ENCODE measurements at places on chromosomes 5 and 9.

GRCh38 chr9:76107482-76107881 is 217.0 kb downstream of the PCSK5 start:
- DNase-seq, result peak; percentile 30

DNA sequence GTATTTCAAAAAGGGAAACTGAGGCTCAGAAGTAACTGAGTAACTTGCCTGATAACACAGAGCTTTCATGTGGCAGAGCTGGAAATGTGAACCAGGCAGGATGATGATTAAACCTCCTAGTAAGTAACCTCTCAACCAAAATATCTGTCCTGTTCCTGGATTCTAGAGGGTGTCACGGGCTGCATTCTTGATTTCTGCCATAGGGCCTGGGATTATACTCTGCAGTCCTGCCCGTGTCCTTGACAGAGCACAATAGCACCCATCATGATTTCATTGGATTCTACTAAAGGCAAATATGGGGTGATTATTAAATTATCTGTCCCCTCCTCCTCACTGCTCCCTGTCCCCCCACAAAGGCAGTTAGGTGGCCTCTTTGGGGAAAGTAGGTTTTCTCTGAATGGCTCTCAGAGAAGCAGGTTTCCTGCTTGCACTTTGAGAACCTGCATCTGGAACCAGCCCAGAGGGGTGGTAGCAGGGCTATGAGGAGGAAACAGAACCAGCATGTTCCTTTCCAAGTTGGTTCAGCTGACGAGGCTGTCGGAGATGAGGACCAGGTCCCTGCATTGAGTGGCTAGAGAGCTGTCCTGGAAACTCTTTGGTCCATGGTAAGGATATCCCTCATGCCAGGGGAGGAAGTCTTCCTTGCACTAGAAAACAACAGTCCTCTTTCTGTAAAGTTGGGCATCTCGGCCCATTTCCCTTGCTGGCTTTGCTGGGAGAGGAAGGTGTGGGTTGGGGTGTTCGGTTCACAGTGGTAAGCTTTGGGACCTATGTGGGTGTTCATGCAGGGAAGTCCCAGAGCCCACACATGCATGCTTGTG is 36.6 kb downstream of the PPARGC1B start:
- no peak for DNase-seq

DNA sequence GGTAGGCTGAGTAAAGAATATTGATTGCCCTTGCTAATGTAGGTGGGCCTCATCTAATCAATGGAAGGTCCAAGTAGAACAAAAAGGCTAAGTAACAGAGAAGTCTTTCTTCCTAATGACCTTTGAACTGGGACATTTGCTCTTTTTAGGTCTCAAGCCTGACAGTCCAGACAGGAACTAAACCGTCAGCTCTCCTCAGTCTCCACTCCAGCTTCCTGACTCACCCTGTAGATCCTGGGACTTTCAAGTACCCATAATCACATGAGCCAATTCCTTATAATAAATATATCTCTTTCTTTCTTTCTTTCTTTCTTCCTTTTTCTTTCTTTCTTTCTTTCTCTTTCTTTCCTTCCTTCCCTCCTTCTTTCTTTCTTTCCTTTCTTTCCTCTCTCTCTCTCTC is 479.5 kb upstream of the PAPPA start:
- no peak for DNase-seq

DNA sequence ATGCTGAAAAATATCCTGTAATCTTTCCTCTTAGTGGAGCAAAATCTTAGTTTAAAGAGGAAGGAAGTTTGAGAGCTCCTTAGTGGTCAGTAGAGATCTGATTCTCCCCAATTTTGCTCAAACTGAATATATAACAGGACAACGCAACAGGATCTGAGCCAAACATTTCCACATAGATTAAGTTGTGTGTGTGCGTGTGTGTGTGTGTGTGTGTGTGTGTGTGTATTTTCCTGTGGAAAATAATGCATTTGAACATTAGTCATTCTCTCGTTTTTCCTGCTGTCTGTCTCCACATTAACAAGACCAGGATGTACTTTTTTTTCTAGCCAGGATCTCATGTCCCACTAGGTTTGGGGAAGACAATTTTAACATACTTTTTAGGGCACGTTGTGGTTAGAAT is 312.1 kb upstream of the CDH18 start:
- DNase-seq, result no peak

DNA sequence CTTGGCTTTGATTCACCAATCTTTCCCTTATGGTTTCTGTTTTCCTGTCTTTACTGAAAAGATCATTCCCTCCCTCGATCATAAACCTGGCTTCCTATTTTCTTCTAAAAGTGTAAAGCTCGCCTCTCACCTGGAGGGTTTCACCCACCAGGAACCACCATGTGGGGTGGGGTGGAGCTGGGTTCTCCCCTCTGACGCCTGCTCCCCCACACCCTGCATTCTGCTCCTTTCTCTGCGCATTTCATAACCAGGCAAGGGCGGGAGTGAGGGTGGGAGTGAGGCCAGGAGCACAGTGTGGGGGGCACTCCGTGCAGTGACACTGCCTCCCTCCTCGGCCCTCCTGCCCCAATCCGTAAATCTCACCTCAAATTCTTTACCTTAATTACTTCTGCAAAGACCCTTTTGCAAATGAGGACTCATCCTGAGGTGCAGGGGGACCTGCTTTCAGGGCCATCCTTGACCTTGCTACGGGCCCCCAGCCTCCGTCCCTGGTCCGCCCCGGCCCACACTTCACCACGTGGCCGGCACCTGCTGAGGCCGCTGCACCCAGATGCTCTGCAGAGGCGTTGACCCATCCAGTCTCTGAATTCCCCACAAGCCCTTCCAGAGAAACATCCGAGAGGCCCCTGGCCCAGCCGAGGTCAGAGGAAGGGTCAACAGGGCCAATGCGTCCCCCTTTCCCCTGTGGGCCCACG is 59.3 kb downstream of the KCNT1 start:
- no peak for DNase-seq

GRCh38 chr9:14956208-14956607 is 46.0 kb upstream of the FREM1 start:
- DNase-seq, result no peak

DNA sequence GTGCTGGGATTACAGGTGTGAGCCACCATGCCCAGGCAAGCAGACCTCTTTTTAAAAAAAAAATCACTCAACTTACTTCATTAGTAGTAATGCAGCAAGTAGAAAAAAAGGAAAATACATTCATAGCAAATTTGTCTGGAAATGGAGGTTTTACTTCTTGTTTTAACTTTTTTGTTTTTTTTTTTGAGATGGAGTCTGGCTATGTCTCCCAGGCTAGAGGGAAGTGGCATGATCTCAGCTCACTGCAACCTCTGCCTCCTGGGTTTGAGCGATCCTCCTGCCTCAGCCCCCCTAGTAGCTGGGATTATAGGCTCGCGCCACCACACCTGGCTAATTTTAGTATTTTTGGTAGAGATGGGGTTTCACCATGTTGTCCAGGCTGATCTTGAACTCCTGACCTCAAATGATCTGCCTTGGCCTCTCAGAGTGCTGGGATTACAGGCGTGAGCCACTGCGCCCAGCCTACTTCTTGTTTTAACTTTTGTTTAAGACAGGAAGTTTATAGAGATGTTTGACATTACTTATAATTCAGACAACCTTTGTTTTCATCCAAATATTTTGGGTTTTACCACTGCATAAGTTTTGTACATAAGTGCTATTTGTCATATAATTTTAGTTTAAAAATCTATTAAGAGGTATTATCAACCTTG is 26.5 kb downstream of the UBE2R2 start:
- no peak for DNase-seq

- DNase-seq, result no peak
These were observed 18.5 kb downstream of the TMEM268 start for GRCh38 chr9:114629563-114630090.

GRCh38 chr9:21506626-21507482 is 24.7 kb upstream of the IFNE start:
- peak; percentile 97 for DNase-seq

DNA sequence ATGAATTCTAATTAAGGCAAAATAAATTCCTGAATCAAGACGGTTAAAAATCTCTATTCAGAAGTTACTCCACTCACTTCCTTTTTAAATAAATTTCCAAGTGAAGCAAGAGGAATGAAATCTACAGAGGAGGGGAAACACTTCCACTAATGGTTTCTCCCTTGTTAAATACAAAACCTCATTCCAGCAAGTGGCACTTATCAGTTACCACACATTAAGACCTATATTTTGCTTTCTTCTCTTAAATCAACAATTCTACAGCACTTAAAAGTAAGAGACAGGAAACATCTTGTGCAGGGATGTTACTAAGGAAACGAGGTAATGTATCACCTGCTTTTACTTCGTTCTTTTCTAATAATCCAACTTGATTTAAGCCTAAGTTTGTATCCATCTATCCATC is 172.6 kb downstream of the RAPGEF6 start:
- DNase-seq, result no peak

DNA sequence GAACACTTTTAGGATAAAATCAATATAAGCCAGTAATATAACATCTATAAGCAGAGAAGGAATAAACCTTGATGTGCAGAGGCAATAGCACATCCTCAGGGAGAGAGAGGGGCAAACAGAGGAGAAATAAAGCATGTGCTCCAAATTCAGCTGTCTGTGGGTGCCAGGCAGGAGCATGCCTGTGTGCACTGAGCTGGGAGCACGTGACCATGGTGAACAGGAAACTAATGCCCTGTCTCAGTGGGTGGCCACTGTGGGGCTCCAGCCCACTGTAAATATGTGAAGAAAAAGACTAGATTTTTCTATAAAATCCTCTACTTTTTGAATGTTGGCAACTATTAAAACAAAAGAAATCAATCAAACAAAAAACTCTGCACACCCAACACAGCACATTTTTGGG is 55.3 kb downstream of the FYB1 start:
- DNase-seq, result no peak

DNA sequence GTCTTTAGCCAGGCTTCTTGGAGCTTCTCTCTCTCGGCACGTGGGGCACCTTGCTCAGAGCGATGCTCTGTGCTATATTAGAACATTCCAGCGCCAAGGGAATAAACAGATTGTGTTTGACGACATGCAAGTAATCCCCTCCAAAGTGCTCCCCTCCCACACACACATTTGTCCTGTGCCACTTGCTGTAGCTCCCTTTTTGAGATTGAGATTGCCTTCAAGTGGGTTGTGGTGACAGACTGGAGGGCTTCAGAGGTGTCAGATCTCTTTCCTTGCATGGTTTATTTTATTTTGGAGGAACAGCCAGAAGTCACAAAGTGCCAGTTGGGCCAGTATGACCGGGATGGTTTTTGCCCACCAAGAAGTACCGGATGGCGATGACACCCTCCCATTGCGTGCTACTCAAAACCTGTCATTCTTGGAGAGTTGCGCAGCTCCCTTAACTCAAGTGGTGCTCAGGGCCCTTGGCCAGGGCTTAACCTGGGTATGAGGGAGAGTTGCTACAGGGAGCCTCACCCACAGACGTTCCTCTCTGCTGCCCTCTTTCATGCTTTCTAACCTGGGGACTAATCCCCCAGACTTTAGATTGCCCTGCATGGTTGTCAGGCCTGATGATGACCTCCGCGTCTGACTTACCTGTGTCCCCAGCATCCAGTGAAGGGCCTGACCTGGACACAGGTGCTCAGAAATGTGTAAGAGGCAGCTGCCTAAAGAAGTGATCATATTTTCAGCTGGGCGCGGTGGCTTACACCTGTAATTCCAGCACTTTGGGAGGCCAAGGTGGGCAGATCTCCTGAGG is 18.8 kb upstream of the RPL26L1 start:
- DNase-seq, result no peak

DNA sequence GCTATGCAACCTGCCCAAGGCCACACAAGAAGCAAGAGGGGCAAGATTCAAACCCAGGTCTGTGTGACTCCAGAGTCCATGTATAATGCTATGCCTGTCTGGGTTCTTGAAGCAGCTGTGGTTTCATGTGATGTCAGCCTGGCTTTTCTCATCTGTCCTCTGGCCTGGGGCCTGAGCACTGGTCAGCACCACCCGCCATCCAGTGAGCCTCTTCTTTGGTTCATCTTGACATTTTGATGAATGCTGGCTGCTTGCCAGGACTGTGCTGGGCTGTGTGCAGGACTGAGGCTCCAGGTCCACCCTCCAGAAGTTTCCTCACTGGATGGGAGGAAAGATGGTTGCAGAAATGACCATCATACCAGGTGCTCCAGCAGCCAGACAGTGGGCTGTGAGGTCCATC is 61.5 kb downstream of the TSTD2 start:
- DNase-seq, result no peak

DNA sequence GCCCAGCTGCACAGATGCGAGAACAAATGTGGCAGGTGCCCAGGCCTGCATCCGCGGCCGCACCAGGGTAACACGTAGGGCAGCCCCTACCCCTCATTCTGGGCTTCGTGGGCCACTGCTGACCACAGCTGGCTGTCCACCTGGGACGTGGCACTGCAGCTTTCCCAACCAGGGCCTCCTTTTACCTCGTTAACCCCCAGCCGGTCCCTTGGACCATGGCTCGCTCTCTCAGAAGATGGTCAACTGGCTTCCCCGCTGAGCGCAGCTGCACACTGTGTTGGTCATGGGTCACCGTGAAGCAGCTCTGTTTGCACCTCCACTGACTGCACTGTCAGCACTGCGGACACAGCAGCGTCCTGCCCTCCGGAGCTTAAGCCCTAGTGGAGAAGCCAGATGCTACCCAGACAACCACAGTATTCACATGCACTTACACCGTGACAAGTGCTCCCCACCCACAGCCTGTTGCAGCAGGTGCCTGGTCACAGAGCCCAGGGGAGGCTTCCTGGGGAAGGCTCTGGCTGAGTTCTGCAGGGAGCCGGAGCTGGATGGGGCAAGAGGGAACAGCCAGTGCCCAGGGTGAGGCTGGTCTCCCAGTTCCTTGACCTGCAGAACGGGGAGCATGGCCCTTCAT is 10.5 kb upstream of the PLEKHG4B start:
- DNase-seq, result no peak

- peak; percentile 61 for DNase-seq
These were observed 10.4 kb downstream of the STOM start for GRCh38 chr9:121359351-121360294.

- no peak for DNase-seq
These were observed 40.1 kb upstream of the CCNH start for GRCh38 chr5:87452837-87453236.

DNA sequence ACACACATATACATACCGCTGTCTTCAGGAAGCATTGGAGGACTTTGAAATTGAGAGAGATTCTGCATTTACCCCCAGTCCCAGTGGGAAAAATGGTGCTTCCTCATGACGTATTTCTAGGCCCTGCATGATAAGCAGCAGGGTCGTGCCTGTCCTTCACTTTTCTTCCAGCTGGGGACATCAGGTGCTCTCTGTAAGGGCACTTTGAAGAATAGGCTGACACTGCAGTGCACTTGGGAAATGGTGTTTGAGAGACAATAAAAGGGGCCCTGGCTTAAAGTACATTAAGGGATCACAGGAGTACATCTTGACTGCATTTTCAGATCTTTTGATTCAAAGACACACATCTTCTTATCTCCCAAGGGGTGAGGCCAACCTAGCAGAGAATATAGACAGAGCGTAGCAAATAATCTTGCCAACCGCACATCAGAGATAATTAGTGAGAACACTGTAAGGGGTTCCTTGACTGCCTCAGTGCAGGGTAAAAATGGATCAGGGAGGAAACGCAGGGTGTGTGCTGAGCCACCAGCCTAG is 437.9 kb downstream of the CSNK1G3 start:
- no peak for DNase-seq

DNA sequence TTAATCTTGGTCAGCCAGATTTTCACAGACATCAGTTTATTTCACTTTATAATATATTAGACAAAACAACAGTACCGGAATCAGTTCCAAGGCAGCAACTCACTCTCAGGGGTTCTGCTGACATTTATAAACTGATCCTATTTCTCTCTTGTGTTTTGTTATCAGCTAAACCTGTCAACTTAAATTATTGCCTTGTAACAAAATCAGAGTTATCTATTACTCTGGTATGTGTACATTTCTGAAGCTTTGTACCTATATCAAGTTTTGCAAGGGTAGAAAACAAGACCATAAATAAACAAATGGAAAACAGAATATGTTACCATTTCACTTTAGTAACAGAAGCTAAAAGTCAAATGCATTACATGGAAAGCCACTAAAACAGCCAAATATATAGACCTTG is 122.1 kb downstream of the SIL1 start:
- no peak for DNase-seq
